Amygdala (tissue), 56 donors: ENCODE measurements at places on chromosomes 1 and 21.

GRCh38 chr1:221888218-221888617 is 146.3 kb upstream of the DUSP10 start:
- no peak for DNase-seq

GRCh38 chr1:185425163-185425562 is 108.1 kb upstream of the IVNS1ABP start:
- DNase-seq = no peak

- DNase-seq = no peak
Observed at GRCh38 chr1:35884934-35885333, 1.9 kb downstream of the AGO1 start.

DNA sequence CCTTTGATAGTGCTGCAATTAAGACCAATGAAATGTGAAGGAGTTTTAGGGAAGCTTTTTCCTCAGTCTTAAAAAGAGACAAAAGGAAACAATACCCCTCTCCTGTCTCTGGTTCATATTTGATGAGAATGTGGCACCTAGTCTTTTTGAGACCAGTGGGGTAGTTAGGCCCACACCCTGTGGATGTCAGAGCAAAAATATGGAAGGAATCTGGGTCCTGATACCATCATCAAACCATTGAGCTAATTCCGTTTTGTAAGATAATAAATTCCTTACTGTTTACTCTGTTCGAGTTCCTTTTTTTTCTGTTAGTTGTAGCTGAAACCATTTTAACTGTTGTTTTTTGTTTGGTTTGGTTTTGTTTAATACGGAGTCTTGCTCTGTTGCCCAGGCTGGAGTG is 33.3 kb downstream of the PTPRC start:
- DNase-seq = no peak

GRCh38 chr1:1631782-1632420 is at the start of gene MMP23B:
MMP23B (plus strand) TSS chr1:1632173; CDS start chr1:1632219, 46 bp downstream.
- DNase-seq = no peak
